MG63 (cell line): ENCODE measurements at places on chromosomes 7 and 10.

- DNase-seq, result no peak
Measured at GRCh38 chr10:129945941-129946760, 17.9 kb downstream of the EBF3 start.

DNA sequence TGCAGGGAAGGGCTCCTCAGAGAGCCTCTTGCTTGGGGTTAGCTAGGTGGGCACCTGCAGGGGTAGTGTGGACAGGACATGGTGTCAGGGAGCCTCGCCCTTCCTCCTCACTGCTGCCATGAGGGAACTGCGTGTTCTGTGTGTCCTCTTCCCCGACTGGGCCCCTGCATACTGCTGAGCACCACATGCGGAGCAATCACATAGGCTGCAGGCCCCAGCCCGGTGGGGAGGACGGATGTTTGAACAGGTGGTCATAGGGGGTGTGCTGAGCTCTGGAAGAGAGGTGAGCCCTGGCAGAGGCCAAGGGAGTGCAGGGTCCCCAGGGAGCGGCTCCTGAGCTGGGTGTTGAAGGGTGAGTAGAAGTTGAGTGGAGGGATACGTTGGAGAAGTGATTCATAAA, 48.3 kb upstream of the ZMIZ2 start:
- DNase-seq, result no peak

DNA sequence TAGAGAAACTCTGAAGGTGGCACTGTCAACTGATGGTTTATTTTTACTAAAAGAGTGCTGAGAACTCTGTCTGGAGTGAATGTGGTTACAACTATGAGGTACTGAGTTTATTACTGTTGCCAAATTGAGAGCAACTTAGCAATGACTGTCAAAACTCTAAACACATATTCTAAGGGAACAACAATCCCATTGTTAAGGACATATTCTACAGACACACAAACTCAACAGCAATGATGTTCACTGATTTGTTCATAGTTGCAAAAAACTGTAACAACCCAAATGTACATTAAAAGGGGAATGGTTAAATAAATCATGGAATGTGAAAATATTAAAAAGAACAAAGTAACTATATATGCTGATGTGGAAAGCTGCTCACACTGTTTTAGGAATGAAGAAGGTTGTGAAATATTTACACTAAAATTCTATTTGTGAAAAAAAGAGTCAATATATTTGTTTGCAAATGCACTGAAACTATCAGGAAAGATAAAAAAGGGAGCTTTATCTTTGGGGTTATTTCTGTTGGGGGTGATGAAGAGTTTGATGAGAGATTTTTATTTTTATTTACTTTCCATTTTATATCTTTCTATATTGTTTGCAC, 12.9 kb downstream of the PON2 start:
- DNase-seq, result no peak

DNA sequence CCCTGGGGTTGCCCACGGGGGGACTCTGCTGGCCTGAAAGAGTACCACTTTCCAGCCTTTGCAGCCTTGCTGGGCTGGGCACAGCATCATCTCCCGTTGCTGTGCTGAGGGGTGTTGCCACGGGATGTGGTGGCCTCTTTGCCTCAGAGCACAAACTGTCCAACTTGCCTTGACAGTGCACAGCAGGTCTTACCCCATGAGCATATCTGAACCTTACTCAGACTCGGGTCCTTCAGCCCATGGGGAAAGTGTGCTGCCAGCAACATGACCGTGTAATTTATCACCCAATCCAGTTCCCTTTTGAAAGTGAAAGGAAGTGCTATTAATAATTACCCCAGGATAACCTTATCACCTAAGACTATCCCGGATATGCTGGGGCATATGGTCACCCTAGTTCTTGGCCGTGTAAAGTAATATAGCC, 46.8 kb downstream of the TBXAS1 start:
- no peak for DNase-seq

GRCh38 chr7:133030346-133030745, 51.5 kb downstream of the CHCHD3 start:
- DNase-seq, result no peak

DNA sequence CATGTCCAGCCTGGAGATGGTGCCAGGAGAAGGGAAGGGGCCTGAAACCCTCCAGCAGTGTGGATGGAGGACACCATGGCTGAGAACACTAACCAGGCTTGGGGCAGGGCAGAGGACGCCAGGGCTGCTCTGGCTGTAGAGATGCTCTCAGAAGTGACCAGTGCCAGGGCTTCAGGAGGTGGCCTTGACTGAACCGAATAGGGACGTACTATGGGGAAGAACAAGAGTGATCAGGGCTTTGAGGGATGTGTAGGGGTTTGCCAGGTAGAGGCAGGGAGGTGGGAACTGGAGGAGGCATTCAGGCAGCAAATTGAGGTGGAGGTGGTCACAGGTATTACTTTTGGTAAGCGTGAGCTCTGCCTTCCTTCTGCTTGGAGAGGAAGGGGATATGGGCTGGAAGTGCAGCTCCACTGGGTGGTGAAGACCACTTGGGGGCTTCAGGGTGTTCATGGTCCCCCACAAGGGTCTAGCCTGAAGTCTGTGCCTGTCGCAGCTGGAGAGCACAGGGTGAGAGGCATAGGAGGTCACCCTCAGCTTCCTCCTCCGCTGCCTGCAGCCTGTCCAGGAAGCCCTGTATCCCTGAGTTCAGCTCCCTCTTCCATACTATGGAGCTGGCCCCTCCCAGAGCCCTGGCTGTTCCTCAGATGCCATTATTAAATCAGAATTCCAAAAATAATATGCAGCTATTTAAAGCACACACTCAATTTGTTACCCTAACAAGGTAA, 27.8 kb downstream of the ADCY1 start:
- no peak for DNase-seq

- DNase-seq, result no peak
Measured at GRCh38 chr7:143205560-143206293, 16.1 kb upstream of the TAS2R40 start.

DNA sequence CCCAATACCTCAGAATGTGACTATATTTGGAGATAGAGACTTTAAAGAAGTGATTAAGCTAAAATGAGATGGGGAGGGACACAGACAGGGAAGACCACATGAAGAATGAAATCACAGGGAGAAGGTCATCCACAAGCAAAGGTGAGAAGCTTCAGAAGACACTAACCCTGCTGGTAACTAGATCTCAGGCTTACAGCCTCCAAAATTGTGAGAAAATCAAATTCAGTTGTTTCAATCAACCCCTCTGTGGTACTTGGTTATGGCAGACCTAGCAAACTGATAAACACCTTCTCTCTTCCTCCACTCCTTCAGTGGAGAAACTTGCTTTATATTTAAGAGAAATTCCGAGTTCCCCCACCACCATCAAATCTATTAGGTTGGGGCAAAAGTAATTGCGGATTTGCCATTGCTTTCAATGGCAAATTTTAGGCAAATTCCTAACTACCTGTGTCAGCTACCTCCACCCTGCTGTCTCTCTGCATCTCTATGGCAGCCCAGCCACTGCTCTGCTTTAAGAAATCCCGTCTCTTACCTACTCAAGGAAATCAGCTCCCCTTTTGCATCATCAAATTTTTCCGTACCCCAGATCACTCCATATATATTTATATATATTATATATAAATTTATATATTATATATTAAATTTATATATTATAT, 38.2 kb downstream of the SEMA3E start:
- DNase-seq, result no peak

DNA sequence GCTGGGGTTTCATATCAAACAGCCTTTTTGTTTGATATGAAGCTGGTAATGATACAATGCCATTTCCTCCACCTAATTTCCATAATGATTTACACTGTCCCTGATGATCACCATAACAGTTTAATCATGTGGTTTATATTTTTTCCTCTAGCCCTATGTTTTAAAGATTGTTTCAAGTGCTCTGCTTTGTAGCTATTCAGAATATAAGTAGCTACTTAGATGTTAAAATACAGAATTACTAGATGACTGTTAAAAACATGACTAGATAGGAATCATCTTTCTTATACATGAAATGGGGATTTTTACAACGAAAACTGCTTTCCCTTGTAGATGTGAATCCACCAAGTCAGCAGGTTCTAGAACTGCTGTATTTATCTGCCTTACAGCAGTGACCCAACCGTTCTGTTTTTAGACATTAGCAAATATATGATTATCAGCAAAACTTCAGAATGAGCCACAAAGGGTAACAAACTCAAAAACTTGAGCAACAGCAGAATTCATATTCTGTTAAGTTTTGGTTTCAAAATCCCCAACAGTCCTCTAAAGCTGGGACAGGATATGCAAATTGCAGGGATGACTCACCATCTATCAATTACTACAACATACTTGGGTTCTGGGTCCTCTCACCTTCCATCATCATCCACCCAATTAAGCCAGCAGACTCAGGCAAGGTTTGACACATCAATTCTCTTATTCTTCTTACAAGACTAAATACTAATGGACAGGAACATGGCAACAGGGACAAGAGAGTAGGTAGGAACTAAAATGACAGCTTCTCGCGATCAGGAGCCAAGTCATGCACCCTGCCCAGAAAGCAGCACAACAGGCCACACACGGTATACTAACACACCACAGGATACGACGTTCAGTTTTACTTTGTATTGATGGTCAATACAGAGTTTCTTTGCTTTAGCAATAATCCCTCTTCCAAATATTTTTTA, 83.9 kb downstream of the PIP4K2A start:
- no peak for DNase-seq

DNA sequence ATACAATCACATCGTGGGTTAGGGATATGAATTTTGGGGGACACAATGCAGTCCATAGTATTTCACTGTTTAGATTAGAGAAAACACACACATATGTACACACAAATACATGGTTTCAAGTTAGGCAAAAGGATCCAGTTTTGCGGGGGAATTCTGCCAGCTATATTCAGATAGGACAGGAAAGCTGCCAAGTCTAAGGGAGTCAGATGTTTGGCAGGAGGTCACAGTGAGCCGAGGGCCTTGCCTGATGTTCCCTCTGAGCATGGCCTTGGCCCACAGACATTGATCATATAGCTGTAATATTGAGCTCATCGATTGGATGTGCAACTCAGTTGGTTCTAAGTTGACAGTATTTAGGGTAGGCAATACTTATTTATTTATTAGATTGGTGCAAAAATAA, 122.8 kb downstream of the ADRA2A start:
- DNase-seq, result no peak
